ENCODE measurements at places on chromosomes 12 and 14. TPM values are rescaled to one million over a fixed set of nuclear protein-coding genes. Genes with fewer than 3 reads are reported as not detected.

The LRTM2 gene
- 0.22 TPM for polyA plus RNA-seq

The AGAP2 gene
- 1.3 TPM for polyA plus RNA-seq

The ERP27 gene
- 30.8 TPM for polyA plus RNA-seq

The MAGOHB gene
- 43.3 TPM for polyA plus RNA-seq

GRCh38 chr12:42733911-42734310, 144.4 kb upstream of the PRICKLE1 start:
- no peak for DNase-seq

GRCh38 chr14:33163600-33163999, 224.9 kb downstream of the NPAS3 start:
- DNase-seq: no peak

DNA sequence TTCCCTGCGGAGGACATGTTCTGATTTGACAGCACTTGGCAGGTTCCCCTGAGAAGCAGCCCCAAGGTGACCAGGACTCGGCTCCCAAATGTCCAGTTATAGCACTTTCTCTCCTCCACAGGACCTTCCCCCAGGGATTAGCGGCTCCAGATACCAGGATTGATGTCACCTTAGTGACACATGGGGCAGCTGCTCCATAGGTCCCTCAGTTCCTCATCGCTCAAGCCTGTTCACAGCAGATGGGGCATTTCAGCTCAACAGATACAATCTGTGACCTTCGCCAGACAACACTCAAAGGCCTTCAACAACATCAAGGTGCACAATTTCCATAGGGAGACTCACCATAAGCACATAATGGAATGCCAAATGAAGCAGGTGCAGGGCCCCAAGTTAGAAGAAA, 67.9 kb upstream of the ZFP36L1 start:
- DNase-seq: no peak

DNA sequence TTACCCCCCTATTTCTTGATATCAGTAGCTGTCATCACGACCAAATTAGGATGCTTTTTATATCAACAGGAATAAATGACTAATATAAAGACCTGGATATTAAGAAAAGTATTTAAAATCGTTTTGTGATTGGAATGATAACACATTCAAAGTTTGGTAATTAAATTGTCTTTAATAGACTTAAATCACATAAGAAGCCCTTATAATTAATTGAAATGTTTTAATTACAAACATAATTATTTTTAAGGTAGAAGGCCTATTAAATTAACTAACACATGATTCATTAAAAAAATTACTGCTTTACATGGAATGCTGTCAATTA, 412.4 kb downstream of the FUT8 start:
- DNase-seq: no peak

DNA sequence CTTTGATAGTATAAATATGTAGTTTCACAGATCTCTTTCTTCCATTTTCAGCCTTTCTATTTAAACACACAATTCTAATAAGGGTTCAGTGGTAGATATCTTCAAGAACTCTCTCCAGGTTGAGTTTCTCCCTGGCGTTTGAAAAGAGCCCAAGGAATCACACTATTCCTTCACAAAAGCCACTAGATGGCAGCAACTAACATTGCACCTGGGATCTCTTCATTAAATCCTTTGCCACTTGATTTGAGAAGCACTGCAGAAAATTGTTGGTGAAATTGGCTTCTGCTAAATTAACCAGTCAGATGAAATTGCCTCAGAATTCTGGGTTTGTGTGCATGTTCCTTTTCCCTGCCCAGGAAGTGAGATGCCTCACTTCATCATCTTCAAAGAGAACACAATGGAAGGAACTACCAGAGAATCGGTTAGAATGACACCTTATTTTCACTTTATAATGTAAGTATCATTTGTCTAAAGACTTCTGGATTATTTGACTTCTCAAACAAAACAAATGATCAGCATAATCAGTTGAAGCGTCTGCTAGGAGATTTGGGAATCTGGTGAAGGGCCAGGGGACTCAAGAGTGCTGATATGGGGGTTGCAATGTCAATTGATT, 6.8 kb downstream of the CCDC198 start:
- peak; percentile 48 for DNase-seq

GRCh38 chr14:68937471-68938270, 41.4 kb downstream of the ACTN1 start:
- no peak for DNase-seq

GRCh38 chr14:56183631-56184157, 65.5 kb downstream of the PELI2 start:
- no peak for DNase-seq

DNA sequence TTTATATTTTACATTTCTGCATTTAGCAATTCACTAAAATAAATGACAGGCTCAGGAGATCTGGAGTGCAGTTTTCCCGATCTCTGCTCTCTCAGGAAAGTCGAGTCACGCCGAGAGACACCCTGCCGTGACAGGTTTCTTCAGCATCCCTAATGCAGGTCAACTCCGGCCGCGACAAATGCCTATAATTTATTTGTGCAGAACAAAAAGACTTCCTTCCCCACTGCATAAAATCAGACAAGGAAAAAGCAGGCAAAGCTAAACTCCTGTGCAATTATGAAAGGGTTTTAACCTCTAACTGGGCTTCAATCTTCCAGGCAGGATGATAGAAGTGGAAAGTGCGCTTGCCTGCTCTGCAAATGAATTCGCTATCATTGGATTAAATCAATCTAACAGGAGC, 28.1 kb downstream of the SPRING1 start:
- no peak for DNase-seq

- no peak for DNase-seq
Observed at GRCh38 chr12:59938190-59938962, 342.5 kb downstream of the SLC16A7 start.

DNA sequence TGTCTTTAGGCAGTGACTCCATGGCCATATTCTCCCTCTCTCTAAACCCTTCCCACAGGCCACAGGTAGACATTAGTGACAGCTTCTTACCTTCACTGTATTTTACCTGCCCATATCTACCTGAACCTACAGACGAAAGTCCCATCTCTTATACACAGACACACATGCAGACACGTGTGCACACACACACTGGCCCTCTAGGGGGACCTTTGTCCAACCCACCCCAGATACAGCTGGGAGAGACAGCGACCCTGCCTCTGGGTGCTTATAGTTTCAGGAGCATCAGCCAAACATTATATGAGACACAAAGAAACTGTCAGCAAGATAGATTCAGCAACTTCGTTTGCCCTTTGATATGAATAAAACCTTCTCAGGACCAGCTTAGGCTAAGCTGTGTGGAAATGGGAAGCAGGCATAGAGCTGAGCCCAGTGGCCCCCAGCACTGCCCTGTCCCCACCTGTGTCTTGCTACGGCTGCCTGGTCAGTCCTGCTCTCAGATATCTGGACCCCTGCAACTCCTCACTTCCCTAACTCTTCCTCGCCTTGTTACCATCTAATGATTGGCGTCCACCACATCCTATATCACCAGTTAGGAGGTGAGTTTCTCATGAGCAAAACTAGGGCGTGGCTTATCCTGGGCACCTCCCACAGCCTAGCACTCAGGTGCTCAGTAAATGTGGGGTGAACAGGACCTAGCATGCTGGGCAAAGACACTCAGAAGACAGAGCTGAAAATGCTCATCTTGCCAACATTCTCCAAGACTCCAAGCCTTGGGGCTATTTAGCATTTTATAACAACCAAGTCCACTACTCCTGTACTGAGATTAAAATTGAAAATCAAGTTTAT, 12.0 kb upstream of the CD9 start:
- DNase-seq: no peak

DNA sequence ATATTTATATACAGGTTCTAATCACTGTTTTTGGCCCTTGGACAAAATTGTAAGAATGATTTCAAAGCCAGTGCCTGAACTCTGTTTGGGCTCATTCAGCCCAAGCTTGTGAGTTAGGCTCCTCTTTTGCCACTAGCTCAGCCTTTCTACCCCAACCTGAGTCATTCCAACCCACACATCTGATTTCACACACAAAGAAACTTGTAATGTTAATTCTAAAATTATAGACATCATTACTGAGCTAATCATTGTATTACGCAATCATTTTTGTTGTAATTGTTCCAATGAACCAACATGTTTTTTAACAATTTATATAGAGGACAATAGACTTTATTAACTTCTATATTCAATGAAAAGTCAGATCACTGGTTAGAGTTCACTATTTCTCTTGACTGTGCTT, 441.1 kb downstream of the ETNK1 start:
- DNase-seq: no peak

DNA sequence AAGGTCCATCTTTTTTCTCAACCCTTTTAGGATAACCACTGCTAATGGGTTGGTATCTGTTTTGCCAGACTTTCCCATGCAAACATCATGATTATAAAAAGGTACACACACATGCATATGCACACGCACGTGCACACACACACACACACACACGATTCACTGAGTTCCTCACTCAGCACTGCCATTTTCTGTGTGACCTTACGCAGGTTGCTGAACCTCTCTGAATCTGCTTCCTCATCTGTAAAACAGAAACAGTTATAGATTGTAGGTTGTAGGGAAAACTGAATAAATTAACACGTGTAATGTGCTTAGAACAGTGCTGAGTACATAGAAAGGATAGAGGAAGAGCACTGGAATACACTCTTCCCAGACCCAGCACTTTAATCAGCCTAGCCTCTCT, 182.3 kb downstream of the RBM19 start:
- DNase-seq: no peak

- no peak for DNase-seq
Observed at GRCh38 chr12:58811346-58811745, 109.0 kb downstream of the LRIG3 start.

DNA sequence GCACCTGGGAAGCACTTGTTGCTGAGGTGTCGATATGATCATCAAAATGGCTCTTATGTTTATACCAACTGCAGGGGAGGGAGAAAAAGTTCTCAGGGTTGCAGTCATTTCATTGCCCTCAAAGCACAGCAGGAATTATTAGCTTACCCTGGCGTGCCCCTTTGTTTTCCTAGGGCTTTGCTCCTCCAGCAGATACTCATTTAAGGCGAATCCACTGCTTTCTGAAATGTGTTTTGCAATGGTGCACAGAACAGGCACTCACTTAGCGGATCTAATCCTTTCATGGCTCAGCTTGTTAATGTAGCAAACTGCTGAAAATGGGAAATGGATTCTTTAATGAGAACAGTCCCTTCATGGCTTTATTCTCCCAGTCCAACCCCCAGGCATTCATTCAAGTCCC, 76.7 kb downstream of the NKX2-1 start:
- no peak for DNase-seq

GRCh38 chr14:54087376-54087775, 130.8 kb upstream of the BMP4 start:
- DNase-seq: no peak
